ENCODE measurements at places on chromosomes 2 and 18.

- DNase-seq, result no peak
Measured at GRCh38 chr2:1510176-1510575, 96.9 kb downstream of the TPO start.

- DNase-seq, result no peak
Measured at GRCh38 chr2:116979916-116980764, 834.4 kb upstream of the DDX18 start.

GRCh38 chr2:11398750-11399437, 54.5 kb upstream of the ROCK2 start:
- no peak for DNase-seq

GRCh38 chr2:230498506-230499107, 82.6 kb downstream of the SP100 start:
- no peak for DNase-seq

DNA sequence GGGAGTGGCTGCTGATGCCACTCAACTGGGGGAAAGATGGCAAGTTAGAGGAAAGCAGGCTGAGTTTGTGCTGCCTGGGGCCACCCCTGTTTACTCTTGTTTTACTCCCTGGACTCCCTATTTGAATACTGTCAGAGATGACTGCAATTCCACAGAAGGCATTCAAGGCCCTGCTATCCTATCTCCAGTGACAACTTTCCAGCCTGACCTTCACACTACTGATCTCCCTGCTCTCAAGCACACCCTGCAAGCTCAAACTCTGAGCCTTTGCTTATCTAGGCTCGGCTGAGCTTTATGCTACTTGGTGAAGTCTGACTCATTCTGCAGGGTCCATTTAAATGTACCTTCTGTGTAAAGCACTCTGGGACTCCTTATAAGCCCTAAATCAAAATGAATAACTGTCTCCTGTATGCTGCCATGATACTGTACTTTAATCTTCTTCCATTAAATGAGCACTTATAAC, 39.3 kb upstream of the DSG1 start:
- DNase-seq, result no peak
